ENCODE measurements at places on chromosomes 7 and 10.

- peaks cover 19% of the 10 kb centered on the region for H3K4me1 ChIP-seq
- no peaks in the 10 kb centered on the region for H3K27me3 ChIP-seq
- H3K36me3 ChIP-seq, result peaks cover 6% of the 10 kb centered on the region
- H3K27ac ChIP-seq, result no peak overlapping the region
- no peak overlapping the region for H3K4me3 ChIP-seq
- no peak for DNase-seq
These were observed 65.5 kb downstream of the SMURF1 start for GRCh38 chr7:99078416-99078815.

- no peaks in the 10 kb centered on the region for H3K4me1 ChIP-seq
- H3K27me3 ChIP-seq, result no peaks in the 10 kb centered on the region
- no peak overlapping the region for H3K4me3 ChIP-seq
- no peak for DNase-seq
These were observed 1.8 kb downstream of the MLXIPL start for GRCh38 chr7:73622527-73622908.

GRCh38 chr7:86320341-86320740 lies 323.4 kb upstream of the GRM3 start:
- H3K27me3 ChIP-seq, result peaks cover 11% of the 10 kb centered on the region
- H3K27ac ChIP-seq, result no peak overlapping the region
- no peak for DNase-seq

- no peak for DNase-seq
- H3K4me3 ChIP-seq, result no peak overlapping the region
- no peaks in the 10 kb centered on the region for H3K36me3 ChIP-seq
- no peak overlapping the region for H3K27ac ChIP-seq
- H3K4me1 ChIP-seq, result peaks cover 9% of the 10 kb centered on the region
These were observed 46.8 kb upstream of the PDLIM1 start for GRCh38 chr10:95337423-95338160.

DNA sequence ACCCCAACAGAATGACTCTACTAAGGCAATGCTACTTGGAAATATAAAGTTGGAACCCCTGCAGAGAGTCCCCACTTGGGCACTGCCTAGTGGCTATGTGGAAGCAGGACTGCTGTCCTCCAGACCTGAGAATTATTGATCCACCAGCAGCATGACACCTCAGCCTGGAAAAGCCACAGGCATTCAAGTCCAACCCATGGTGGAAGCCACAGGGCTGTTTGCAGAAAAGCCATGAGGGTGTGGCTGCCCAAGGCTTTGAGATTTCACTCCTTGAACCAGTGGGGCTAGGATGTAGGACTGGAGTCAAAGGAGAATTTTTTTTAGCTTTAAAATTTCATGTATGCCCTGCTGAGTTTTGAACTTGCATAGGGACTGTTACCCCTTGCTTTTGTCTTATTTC lies 13.6 kb upstream of the GHRHR start:
- peaks cover 95% of the 10 kb centered on the region for H3K27me3 ChIP-seq
- no peaks in the 10 kb centered on the region for H3K36me3 ChIP-seq
- no peaks in the 10 kb centered on the region for H3K4me1 ChIP-seq
- H3K4me3 ChIP-seq, result no peak overlapping the region

DNA sequence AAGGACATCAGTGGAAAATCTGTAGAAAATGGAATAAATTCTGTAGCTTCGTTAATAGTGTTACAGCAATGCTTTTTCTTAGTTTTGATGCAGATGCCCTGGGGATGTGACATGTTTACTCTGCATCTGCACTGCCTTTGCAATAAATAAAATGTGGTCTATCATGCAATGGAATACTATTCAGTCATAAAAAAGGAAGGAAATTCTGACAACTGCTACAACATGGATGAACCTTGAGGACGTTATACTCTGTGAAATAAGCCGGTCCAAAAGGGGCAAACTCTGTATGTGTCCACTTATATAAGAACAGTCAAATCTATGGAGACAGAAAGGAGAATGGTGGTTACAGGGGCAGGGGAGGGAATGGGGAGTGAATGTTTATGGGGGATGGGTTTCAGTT lies 13.5 kb downstream of the GRIFIN start:
- H3K4me3 ChIP-seq, result no peak overlapping the region
- H3K4me1 ChIP-seq, result peaks cover 10% of the 10 kb centered on the region
- no peaks in the 10 kb centered on the region for H3K27me3 ChIP-seq
- no peak overlapping the region for H3K27ac ChIP-seq

DNA sequence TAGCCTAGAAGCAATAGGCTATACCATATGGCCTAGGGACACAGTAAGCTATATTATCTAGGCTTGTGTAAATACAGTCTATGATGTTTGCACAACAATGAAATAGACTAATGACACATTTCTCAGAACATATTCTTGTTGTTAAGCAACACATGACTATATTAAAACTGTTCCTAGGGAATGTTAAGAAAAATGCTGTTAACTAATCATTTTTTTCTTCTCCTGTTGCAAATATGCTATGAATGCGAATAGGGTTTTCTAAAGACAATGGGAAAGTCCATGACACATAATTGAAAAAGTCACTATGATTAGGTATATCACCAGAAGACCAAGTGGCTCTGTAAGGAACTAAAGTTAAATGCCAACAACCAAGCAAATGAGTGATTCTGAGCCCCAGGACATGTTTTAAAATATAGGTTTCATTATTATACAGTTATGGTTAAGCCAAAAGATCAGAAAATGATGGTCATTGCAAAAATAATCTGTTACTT lies 454.0 kb upstream of the SORCS1 start:
- H3K36me3 ChIP-seq, result no peaks in the 10 kb centered on the region
- no peak overlapping the region for H3K4me3 ChIP-seq
- no peaks in the 10 kb centered on the region for H3K27me3 ChIP-seq
- DNase-seq, result peak; percentile 50
- peaks cover 34% of the 10 kb centered on the region for H3K4me1 ChIP-seq

DNA sequence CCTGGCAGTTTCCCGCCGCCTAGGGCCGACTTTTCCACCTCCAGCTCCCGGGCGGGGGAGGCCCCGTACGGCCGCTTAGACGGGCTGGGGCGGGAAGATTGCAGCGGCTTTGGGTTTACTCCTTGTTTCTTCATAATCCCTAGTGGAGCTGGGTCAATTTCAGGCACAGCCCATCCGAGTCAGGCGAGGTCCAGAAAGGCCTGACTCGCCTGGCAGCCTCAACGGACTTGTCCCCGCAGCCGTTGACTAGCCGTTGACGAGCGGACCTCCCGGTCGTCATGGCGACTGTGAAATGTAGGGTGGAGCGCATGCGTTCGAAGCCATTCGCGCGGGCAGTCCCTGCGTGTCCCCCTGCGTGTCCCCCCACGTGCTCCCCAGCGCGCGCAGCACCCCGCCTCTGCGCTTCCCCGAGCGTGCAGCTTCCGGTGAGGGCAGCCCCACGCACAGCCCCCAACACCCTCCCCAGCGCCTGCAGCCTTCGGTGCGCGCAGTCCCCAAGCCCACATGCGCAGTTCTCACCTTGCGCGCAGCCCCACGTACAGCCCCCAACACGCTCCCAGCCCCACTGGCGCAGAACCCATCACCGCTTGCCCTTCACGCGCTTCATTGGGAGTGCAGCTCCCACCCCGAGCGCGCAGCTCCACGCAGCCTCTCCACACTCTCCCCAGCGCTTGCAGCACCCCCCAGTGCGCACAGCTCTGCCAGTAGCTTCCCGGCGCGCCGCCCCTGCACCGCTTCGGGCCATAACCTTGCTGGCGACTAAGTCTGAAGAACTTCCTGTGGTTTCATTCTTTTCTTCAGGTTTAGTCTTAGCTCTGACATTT lies 67.8 kb downstream of the TBX20 start:
- no peaks in the 10 kb centered on the region for H3K36me3 ChIP-seq
- peak overlapping the region; percentile 66 for H3K4me3 ChIP-seq
- peaks cover 34% of the 10 kb centered on the region for H3K27me3 ChIP-seq
- DNase-seq, result no peak
- H3K27ac ChIP-seq, result no peak overlapping the region

DNA sequence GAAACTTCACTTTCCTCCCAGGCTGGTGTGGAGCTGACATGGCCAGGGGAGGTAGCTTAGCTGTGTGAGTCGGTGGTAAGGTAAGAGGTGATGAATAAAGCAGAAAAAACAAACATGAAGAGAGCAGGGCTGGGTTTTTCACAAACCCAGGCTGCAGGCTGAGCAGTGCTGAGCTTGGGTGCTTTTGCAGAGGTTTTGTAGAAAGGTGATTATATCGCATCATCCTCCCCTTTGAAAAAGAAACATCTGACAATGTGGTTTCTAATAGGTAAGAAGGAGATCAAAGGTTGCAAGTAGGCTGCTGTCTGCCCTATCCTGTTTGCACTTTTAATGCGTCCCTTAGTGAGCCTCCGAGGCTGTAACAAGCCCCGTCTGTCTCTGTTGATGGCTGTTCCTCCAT lies 69.6 kb upstream of the GRM8 start:
- peaks cover 62% of the 10 kb centered on the region for H3K27me3 ChIP-seq
- no peaks in the 10 kb centered on the region for H3K36me3 ChIP-seq
- no peak overlapping the region for H3K4me3 ChIP-seq
- H3K4me1 ChIP-seq, result peaks cover 12% of the 10 kb centered on the region
- no peak for DNase-seq

GRCh38 chr7:2934984-2935740 lies 91.1 kb upstream of the GNA12 start:
- no peak overlapping the region for H3K27ac ChIP-seq
- no peaks in the 10 kb centered on the region for H3K36me3 ChIP-seq
- no peaks in the 10 kb centered on the region for H3K27me3 ChIP-seq
- no peak overlapping the region for H3K4me3 ChIP-seq
- H3K4me1 ChIP-seq, result peaks cover 10% of the 10 kb centered on the region

GRCh38 chr10:123637326-123637880 lies 28.8 kb upstream of the GPR26 start:
- no peaks in the 10 kb centered on the region for H3K4me1 ChIP-seq
- no peak overlapping the region for H3K27ac ChIP-seq
- H3K27me3 ChIP-seq, result peaks cover 54% of the 10 kb centered on the region
- peak; percentile 6 for DNase-seq
- H3K36me3 ChIP-seq, result no peaks in the 10 kb centered on the region

- H3K27ac ChIP-seq, result no peak overlapping the region
- no peak for DNase-seq
- no peaks in the 10 kb centered on the region for H3K36me3 ChIP-seq
- peaks cover 13% of the 10 kb centered on the region for H3K4me1 ChIP-seq
- no peak overlapping the region for H3K4me3 ChIP-seq
These were observed 24.5 kb upstream of the ZNF488 start for GRCh38 chr10:47408606-47409005.

DNA sequence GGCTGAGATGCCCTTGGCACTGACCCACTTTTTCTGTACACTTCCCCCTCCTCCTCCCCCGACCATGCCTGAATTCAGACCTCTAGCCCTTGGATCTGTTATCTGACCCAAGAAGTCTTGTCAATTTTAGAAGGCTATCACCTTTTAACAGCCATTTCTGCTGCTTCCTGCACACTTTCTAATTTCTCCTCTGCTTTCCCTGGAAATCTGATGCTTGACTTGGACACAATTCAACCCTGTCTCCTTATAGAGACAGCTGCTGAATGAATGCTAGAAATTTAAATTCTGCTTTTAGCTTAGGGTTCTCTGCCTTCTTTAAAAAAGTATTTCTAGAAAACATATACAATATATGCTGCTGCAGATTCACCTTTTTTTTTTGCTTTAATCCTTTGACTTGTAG lies 417.9 kb upstream of the KLF6 start:
- no peak for DNase-seq
- H3K4me3 ChIP-seq, result no peak overlapping the region
- H3K27me3 ChIP-seq, result no peaks in the 10 kb centered on the region
- H3K27ac ChIP-seq, result no peak overlapping the region
- no peaks in the 10 kb centered on the region for H3K4me1 ChIP-seq
- H3K36me3 ChIP-seq, result no peaks in the 10 kb centered on the region
